ENCODE measurements at places on chromosomes 4 and X.

DNA sequence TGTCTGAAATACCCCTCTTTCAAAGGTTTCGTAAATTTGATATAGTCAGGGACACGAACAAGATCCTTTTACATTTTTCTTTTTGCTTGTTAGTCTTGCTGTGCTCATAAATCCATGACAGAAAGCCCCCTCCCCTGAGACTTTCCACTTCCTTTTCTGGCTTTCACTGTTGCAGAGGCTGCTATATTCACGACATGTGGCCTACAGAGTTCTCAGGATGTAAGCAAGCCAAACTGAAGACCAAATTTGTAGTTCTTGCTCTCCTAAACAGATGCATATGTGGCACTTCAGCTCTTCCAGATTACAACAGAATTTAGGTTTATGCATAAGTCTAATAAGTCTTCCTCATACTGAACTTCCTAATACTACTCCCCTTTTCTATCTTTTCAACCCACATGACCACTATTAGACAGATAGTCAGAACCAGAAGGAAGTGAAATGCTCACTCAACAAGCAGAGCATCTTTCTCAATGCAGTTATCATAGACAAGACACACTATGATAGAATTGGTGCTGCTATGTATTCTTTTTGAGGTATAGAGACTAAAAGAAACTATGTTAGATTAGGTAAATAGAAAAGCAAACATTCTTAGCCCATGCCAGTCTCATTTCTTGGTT, 15.0 kb downstream of the BTK start:
- DNase-seq, result no peak

GRCh38 chr4:107711831-107712230, 8.2 kb downstream of the PAPSS1 start:
- DNase-seq, result no peak

GRCh38 chr4:77579406-77580076, 26.1 kb upstream of the CXCL13 start:
- DNase-seq, result no peak

DNA sequence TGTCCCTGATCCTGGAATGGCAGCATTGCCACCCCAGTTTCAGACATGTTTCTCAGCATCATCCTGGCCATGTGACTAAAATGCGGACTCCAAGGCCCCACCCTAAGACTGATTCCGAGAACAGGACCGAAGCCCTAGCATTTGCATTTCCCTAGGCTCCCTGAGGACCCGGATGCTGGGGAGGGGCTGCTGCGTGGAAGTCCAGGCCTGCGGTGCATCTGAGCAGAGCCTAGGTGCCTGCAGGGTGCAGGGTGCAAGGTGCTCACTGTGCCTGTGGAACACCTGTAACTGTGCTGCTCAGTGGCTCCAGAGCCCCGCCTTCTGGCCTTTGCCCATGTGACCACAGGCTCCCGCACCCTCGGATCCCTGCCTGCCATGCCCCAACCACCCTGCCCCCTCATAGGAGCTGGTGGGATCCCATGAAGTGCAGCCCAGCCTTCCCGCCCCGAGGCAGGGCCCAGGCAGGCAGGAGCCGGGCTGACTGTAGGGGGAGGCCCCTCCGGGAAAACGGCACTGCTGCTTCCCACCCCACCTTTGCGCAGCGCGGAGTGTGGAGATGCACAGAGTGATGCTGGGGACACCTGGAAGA, 14.9 kb downstream of the PNMA6F start:
- DNase-seq, result no peak

GRCh38 chr4:183430317-183430993, 14.0 kb upstream of the CDKN2AIP start:
- no peak for DNase-seq

GRCh38 chr4:113811359-113811758, 49.8 kb upstream of the CAMK2D start:
- no peak for DNase-seq

DNA sequence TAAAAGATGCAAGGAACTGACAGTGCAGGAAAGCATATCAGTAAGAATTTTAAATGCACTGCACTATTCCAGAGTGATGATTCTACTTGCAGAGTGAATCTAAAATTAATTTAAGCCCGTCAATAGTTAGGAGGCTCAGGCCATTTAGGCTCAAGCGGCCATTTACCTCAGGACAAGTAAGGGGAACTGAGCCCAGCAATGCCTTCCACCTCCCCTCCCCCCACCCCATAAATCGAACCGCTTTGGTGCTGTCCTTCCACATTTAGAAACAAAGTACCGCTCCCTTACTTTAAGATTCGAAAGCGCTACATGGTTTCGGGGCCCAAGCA, 665 bp downstream of the RBM41 start:
- DNase-seq, result no peak

DNA sequence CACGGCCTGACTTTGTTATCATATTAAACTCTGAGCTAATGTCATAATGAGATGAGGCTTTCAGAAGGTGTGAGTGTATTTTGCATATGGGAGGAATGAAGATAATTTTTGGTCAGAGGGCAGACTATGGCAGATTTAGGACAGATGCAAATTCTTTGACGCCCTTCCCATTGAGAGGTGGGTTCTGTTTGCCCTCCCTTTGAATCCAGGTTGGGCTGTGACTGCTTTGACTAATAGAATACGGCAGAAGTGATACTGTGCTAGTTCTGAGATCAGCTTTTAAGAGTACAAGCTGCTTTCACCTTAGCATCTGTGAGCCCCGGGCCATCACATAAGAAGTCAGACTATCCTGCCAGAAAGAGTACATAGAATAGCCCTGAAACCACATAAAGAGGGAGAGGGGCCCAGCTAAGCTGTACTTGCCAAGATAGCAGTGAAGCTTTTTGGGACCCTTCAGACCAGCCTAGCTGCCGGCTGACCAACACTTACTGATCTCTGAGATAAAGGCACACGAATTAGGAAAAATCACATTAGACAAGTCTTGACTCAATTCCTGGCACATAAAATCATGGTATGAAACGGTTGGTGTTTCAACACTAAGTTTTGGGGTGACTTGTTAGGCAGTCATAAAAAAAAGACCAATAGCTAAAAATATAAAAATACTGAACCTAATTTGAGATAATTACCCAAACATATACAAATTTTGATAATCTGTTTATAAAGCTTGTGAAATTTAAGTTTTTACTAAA, 166.7 kb upstream of the SH3RF1 start:
- no peak for DNase-seq

DNA sequence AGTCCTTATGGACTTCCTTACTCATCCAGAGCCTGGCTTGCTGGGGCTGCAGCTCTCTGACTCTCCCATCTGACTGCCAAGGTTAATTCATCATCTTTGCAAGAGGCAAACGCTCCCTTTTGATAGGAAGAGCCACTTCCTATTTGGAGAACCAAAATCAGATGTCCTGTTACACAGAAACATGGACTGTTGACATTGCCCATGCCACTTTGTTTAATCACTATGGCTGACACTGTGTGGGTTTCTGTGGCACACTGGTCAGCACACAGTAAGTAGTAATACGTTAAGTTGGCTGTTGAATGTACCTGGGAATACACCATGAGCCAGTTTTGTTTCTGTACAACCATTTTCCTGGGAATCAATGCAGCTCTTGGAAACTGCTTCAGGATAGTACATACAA, 45.1 kb upstream of the TMEM33 start:
- no peak for DNase-seq

GRCh38 chrX:39174772-39175417, 373.6 kb downstream of the MID1IP1 start:
- DNase-seq, result peak; percentile 19

DNA sequence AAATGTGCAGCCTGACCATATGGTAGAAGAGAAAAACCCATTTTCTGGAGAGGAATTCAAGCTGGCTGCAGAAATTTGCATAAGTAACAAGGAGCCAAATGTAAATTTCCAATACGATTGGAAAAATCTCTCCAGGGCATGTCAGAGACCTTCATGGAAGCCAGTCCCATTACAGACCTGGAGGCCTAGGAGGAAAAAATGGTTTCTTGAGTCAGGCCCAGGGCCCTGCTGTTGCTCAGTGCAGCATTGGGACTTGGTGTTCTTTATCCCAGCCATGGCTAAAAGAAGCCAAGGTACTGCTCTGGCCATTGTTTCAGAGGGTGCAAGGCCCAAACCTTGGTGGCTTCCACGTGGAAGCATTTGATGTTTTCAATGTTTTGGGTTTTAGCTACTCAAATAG, 70.6 kb downstream of the MAGEC2 start:
- DNase-seq, result no peak

DNA sequence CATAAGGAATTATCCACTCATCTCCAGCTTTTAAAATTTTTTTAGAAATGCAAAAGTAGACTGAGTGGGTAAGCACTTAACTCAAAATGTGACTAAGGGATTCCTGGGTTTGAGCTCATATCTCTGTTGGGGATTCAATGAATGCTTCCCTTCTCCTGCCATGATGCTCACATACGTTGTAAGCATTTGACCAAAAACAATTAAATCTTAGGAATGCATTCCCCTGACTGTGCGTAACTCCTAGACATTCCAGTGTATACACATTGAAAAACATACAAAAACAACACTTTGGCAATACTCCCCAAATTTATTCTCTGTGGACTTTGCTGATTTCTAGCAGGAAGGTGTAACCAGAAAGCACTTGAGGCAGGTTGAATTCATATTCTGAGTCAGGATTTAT, 29.8 kb downstream of the SPANXA2 start:
- no peak for DNase-seq

DNA sequence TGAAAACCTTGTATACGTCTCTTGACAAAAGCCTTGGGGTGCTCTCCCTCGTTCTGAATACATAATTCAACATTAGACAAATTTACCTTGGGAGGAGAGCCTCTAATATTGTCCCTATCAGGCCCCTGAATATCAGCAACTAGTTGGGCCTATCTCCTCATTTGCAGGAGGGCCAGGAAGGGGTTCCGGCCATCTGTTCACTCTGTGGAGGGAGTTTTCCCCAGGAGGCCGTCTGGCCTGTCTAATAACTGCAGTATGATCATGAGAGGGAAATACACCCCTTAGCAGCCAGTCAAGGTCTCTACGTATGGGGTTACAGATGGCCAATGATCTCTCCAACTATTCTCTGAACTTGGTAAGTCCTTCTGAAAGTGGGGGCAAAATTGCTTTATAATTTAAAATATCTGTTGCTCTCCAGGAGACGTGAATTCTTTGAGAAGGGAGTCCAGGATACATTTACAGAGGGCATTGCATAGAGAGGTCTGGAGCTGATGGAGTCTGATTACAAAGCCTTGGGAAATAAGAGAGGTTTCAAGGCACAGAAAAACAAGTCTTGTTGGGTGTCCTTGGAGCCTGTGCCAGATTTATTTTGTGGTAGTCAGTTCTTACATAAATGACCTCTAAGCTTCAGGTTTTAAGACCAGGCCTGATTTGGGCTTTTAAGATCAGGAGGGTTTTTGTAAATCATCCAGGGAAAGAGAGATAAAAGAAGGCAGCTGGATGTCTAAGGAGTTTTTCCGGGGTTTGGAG, 48.2 kb upstream of the UXT start:
- no peak for DNase-seq

DNA sequence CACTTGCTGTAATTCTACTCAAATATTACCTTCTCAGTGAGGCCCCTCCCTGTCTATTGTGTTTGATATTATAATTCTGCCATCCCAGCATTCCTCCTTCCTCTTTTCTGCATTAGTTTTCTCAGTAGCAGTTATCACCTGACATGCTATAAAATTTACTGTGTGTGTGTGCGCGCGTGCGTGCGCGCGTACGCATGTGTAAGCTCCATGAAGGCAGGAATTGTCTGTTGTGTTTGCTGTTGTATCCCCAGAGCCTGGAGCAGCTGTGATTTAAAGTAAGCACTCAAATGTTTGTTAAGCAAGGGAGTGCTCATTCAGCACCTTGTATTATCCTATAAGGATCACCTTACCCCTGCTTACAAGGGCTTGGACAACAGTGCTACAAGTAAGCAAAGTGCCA, 8.6 kb downstream of the SRD5A3 start:
- DNase-seq, result no peak

DNA sequence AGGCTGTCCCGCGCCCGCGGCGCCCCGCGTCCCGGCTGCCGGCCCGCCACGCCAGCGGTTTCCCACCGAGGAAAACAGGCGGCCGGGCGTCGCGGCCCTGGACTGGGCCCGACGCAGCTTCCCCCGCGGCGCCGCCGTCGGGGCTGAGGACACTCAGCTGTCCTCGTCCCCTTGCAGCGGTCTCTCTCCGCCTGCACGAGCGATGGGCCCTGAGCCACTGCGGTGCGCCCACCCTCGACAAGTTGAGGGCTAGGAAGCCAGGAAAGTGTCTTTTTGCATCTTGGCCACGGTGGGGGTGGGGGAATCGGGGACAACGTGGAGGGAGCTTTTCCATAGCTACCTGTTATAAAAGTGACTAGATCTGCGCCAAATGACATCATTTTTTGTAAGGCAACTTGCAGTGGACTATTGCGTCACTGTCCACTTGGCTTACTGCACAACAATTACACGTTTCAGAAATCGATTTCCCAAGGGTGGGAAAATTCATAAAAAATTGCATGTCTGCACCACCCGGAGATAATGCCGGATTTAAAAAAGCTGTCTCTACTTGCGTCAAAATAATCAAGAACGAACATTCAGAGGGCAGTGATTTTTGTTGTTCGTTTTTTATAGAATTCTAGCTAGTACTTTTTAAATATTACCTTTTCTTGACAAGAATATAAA, 1.1 kb downstream of the KLHL15 start:
- no peak for DNase-seq

GRCh38 chr4:75477201-75477600, 37.0 kb downstream of the RCHY1 start:
- no peak for DNase-seq

DNA sequence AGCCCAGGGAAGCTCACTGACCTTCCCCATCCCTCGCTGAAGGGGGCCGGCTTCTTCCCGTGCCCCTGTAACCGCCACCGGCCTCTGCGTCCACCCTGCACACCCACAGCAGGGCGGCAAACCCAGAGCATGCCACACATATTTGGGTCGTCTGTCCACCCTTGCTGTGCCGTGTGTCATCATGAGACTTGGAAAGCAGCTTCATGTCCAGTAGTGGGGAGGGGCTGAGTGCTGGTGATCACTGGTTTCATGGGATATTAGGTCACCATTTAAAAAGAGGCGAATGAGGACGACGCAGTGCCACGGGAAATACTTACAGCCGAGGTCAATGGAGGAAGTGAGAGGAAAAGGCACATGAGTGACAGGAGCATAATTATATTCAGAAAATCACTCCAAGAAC, 74.8 kb downstream of the HTRA3 start:
- DNase-seq, result no peak

DNA sequence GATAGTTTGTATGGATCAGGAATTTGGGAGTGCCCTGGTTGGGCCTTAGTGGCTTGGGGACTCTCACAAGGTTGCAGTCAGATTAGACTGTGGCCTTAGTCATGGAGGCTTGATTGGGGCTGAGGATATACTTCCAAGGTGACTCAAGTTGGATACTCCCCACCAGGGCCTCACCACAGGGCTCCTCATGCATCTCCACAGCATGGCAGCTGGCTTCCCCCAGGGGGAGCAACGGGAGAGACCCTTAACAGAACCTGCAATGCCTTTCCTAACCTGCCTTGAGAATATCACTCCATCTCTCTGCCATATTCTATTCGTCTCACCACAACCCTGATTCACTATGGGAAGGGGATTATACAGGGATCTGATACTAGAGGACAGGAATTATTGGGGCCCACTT, 161.9 kb downstream of the RELL1 start:
- no peak for DNase-seq

GRCh38 chr4:153780876-153781275, 8.0 kb downstream of the SFRP2 start:
- no peak for DNase-seq

GRCh38 chr4:21077967-21078366, 377.7 kb downstream of the PACRGL start:
- no peak for DNase-seq
